ENCODE measurements at places on chromosomes 7 and 10. TPM values are rescaled to one million over a fixed set of nuclear protein-coding genes. Genes with fewer than 3 reads are reported as not detected.
A peak's percentile ranks its signal among the peaks of the same experiment; 100 is the strongest.

- no peak for DNase-seq
These were observed 31.7 kb upstream of the ADGRA1 start for GRCh38 chr10:133056001-133056400.

DNA sequence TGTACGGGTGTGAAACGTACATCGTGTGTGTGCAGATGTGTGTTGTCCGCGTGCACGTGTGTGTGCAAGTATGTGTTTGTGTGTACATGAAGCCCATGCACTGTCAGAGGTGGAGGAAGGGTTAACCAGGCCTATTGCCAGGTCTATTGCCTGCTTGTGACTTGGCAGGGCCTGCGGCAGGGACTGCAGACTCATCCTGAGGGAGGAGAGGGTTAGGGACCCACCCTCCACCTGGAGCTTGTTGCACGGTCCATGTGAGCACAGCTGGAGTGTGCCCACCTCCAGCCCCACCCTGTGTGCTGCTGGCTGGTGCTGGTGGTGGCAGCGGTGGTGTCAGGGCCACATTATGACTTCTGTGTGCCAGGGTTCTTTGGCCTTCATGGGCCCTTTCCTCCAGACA, 7.1 kb upstream of the AQP1 start:
- DNase-seq: no peak

DNA sequence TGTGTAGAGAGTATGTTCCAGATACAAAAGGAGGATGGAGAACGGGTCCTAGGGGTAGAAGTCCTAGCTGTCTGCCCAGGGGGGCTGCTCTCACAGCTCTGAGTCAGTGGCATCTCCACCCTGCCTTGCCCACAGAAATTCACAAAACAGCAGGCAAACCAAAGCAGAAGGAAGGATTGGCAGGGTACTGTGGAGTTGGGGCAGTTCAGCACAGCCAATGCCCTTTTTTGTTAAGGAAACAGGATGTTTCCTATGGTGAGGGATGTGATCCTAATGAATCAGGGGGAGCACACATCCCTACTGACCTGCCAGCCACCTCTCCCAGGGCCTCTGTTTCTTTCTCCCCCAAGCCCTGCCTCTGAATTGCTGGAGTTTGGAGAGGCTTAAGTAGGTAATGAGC, 457.6 kb downstream of the PLXNA4 start:
- no peak for DNase-seq

DNA sequence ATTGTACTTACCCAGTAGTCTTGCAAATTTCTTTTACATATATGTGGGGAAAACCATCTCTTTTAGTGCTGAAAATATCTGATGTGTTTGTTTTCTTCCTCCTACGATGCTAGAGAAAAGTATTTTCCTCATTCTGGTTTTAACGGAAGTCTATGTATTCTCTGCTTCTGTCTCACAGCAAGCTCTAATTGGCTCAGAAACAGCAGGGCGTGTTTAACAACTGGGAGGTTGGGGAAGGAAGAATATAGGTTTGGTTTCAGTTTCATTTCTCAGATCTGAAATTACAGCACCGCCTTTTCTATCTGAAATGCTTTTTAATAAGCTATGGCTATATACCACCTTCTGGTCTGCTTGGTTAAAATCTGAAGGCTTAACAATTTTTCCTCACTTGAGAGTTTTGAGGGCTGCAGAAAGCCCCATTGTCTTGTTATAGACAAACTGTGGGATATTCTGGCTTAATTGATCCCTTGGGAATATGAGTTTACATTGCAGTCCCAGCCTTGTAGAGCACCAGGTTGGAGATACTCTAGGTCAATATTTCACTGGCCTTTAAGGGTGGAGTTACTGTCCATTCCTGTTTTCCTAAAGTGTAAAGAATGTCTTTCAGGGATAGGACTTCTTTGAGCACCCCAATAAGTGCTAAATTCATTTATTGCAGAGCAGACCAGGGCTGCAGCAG, at the start of gene SAMD9:
TSS of gene SAMD9 (minus strand) at position 128 of the 679 bp plus-strand sequence. CDS start 11,882 bp downstream, outside the sequence.
- DNase-seq: peak; percentile 68

DNA sequence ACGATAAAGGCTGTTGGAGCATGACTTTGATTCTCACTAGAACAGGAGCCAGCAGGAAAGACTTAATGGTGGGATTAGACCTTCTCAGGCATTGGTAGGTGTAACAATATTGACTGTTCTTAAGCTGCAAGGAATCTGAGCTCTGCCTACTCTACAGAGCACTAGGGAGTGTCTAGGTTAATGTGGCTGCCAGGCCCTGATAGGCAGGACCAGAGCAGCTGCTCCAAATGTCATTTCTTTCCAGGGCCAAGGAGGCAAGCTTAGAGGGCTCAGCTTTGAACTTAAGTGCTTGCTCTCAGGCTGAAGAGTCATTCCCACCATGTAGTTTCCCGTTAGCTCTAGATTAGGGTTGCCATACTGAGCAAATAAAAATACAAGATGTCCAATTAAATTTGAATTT, 96.8 kb downstream of the RAB18 start:
- DNase-seq: no peak

Gene KCNH2
- 0.23 TPM for total RNA-seq

Gene POM121
- total RNA-seq: 73.6 TPM

Gene PTTG1IP2
- not detected for total RNA-seq

All from activated CD8-positive, alpha-beta T cell treated with anti-CD3 and anti-CD28 coated beads for 36 hours (primary cell).